CD8-positive, alpha-beta T cell (primary cell): ENCODE measurements at places on chromosomes 12 and 14.
A peak's percentile ranks its signal among the peaks of the same experiment; 100 is the strongest.

- no peak for DNase-seq
These were observed 85.5 kb downstream of the PRICKLE1 start for GRCh38 chr12:42504049-42504448.

DNA sequence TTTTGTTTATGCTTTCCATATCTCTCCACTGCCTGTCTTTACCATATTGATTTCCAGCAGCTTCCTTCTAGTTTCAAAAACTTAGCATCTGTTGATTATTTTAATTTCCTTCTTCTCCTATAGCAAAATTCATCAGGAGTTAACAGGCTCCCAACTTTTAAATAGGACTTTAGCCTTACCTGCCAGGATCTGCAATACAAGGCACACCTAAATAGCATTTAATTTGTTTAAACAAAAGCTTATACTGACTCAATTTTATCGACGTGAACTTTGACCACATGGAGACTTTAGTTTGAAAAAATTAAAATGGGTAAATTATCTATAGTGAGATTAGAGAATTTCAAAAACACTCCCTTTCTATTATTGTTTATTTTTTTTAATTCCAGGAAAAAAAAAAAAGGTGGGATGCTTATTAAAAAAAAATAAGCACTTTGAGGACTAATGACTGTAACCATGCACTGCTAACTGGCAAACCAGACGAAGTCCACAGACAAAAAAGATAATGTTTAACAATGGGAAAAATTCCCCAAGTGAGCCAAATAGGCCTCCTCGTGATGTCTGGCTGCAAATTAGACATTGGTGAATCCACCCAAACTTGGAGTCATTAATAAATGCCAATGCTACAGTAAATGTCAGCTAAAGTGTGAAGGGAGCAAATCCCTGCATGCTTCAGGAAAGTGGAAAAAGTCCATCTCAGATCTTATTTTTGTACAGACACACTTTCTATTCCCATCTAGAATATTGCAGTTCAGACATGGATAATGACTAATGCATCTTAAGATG is 40.7 kb downstream of the RMST start:
- no peak for DNase-seq

DNA sequence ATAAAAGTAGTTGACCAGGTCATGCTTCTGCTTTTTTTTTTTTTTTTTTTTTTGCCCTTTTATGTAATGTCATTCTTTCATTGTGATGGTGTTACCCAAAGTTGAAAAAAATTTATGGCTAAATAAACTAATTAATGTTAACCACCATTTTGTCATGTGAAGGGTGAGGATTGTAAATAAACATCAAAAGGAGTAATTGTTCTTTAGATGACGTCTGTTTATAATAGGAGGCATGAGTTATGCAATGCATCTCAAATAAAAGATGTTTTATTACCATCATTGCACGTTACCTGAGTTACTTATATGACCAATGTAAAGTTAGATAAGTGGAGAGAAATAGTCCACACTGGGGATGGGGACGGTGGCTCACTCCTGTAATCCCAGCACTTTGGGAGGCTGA is 349.9 kb upstream of the PDE3A start:
- no peak for DNase-seq

GRCh38 chr12:41014643-41015020 is 173.5 kb upstream of the PDZRN4 start:
- DNase-seq, result no peak

DNA sequence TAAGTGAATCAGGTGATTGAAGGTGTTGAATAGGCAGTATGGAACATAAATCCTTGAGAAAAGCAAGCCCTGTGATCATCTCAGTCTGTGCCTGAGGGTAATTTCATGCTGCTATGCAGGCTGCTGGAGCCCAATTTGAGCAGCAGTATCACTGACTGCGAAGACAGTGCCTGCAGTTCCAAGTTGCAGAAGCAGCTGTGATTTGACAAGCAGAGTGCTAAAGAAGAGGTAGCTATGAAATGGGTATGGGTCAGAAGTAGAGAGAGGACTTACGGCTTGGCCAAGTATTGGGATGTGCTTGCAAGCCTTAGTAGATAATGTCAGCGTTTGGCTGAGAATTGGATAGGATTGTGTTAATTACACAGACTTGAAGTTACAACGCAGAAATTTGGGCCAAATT is 22.5 kb downstream of the PIK3C2G start:
- no peak for DNase-seq

DNA sequence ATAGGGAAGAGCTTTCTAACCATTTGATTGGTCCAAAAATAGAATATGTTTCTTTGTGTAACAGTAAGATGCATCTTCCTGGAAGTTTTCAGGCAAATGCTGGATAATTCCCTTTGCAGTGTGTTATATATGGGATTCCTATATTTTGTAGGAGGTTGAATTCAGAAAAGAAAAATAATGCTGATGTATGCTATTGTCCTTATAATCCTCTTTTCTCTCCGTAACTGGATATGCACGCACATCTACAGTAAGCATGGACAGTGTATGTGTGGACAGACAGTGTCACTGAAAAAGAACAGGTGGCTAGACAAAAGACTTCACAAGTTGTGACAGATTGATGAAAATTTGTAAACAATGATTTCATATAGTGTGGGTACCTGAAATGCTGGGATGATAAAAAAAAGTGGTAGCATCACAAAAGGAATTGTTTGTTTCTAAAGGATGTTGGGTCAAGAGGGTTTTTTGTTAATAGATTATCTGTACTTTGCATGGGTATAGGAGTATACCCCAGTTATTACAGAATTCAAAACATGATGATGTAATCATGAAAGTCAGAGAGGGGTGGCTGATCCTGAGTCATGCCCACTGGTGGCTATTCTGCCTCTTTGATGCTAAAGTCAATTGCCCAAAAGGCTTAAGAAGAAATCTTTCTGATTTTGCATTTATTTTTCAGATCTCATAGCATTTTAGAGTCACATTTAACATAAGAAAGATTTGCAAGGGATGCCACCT is 160.7 kb upstream of the TMTC1 start:
- DNase-seq, result no peak

- DNase-seq, result no peak
These were observed 112.0 kb downstream of the ANO6 start for GRCh38 chr12:45327823-45328383.

DNA sequence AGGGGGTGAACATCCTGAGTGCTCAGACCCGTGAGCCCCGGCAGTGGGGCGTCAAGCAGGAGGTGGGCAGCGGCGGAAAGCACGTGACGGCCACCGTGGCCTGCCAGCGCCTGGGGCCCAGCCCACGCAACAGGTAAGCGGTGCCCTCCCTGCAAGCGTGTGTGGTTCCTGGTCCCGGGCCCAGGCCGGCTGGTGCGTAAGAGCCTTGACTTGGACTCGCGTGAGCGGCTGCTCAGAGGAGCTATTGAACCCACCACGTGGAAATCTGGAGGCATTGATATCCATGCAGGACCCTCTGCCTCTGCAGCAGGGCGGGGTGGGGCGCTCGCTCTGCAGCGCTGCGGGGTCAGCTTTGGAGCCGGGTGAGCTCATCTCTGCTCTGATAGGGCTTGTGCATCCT is 277.0 kb downstream of the TMEM132C start:
- no peak for DNase-seq

DNA sequence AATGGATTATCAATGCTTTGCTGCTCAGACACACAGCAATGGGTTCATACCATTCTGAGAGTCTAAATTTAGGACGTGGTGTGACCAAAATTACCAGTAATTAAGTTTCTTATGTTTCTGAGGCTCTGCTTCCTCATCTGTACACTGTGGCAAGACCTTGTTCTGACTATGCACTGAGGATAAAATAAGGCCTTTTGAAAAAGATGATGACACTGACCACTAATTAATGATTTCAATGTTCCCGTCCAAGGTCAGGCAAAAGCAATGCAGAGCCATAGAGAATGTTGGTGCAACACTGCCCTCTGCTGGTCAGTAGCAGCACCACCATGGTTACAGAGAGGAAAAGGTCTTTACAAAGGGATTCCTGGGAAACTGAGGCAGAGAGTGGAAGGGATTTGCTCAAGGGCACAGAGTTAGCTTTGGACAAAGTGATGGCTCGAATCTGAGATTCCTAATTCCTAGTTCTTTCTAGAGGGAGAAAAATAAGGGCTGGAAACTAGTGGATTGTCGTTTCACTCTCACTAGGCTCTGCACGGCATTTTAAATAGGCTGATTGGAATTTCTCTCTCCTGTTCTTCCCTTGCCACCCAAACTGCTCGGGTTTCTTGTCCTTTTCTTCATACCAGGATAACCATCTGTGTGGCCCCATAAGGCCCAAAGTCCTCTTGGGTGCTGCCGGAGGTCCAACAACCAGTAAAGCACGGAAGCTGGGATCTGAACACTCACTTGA is 22.3 kb upstream of the P2RX7 start:
- DNase-seq, result peak; percentile 51

GRCh38 chr12:7656121-7656520 is 9.6 kb downstream of the APOBEC1 start:
- DNase-seq, result no peak

- DNase-seq, result no peak
These were observed 89.0 kb downstream of the POLR3B start for GRCh38 chr12:106446419-106447092.

GRCh38 chr14:66017927-66018326 is 468.2 kb upstream of the CCDC196 start:
- DNase-seq, result no peak

- no peak for DNase-seq
These were observed 114.3 kb downstream of the SNAPC1 start for GRCh38 chr14:61876362-61877034.

DNA sequence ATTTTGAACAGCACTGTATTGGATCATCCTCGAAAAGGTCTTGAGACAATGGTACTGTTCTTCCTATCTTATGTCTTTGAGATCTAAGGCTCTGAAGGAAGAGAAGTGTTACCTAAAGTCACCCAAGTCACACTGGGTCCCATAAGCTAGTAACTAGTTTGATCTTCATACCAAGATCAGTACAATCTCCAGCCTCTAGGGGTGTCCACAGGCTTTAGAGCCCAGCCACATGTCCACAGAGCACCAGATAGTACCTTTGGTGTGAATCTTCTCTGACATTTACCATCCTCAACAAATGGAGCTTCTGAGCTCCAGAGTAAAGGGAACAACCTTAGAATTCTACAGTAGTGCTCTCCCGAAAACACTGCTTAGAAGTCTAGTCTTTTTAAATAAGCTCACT is 78.7 kb downstream of the KSR2 start:
- no peak for DNase-seq
